ENCODE measurements at places on chromosomes 7 and 10.

GRCh38 chr7:32161708-32162107 lies 91.5 kb upstream of the PDE1C start:
- DNase-seq, result peak; percentile 68

- peak; percentile 39 for DNase-seq
Measured at GRCh38 chr10:7408291-7409044, 2.4 kb downstream of the SFMBT2 start.

- no peak for DNase-seq
Measured at GRCh38 chr7:132251327-132251659, 325.0 kb downstream of the PLXNA4 start.

DNA sequence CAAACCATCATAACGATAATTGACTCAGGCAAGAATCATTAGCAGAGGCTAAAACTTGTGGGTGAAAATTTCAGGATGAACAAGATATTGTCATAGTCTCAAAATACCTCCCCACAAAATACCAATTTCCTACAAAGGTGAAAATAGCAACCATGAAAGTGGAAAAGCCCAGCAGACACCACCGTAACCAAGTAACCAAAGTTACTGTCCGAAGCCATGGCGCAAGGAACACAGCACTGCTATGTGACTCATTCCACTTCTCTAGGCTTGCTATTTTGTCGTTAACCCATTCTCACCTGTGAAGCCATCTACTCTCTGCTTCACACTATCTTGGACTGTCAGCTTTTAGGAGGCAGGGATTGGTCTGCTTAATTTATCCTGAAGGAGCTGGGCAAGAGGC lies 113.8 kb upstream of the CACUL1 start:
- DNase-seq, result no peak

DNA sequence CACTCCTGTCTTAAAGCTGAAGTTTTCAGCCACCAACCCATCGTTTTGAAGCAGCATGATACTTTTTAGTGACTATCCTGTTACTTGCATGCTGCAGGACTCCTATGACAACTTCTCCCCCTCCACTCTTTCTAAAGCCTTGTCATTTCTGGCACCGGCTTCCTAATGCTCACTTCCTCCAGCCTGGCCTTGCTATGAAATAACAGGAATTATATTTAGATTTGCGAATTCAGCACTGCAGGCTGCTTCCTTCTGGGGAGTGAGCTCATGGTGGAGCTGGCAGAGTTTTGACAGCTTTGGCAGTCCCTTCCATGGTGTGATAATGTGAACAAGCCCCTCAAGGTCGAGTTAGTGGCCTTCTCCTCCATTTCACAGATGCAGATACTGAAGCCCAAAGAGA lies 13.4 kb downstream of the BLNK start:
- no peak for DNase-seq

GRCh38 chr7:43584195-43584586 lies 1.3 kb downstream of the STK17A start:
- DNase-seq, result peak; percentile 92

DNA sequence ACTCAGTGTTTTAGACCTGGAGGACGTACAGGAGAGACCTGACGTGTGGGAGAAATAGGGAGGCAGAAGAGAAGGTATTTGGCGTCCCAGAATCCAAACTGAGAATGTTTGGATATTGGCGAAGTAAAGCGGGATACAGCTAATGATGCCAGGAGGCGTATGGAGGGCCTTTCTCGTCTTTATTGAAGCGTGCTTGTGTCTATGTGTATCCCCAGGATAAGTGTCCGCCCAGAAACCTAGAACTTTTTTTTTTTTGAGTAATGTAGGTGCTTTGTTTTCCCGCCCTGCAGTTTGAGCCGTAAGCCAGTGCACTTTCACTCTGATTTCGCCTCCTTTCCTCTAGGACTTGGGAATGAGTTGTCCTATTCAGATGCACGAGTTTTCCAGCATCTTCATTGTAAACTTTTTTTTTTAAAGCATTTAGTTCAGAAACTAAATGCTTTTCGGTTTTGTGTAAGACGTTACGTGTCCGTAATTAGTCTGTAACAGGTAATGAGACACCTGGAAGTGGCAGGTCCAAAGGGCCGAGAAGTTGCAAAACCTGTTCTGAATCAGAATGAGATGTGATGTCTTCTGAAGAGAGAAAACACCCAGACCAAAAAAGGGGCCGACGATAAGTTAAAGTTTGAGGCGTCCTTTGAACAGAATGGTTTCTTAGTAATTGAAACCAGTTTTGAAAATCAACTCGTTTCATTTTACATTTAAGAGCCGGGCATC lies 746 bp downstream of the ARL5B start:
- DNase-seq, result peak; percentile 58

DNA sequence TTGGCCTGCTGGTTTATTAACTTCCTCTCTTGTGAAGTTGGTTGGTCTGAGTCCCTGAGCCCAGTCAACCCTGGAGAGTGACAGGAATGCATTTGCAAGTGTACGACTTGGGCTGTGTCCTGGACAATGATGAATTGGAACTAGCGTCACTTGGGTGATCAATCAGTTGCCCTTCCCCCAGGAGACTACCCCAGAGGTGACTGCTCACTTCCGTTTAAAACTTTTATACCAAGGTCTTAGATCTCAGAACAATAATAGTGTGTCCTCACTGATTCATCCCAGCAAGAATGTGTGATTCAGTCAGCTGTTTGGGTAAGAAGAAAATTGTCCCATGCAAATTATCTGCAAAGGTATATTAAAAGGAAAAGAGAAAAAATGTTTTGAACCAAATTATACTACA lies 102.9 kb upstream of the ARMC3 start:
- peak; percentile 23 for DNase-seq

DNA sequence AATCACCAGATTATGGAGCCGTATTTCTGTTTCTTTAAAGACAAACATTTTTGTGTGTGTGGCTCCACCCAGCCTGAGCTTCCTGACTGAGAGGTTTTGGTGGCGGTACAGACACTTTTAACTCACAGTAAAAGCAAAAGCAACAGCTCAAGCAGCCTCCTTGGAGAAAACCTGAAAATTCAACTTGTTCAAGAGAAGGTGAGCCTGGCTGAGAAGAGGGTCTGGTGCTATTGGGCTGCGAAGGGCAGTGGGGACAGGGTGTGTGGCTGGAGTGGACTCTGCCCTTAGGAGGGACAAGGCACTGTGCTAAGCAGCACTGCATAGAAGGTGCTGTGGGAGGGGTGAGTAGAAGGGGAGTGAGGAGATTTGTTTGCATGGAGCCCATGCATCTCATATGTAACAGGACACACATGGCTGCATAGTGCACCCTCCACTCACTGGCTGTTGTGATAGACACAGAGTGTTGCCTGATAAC lies at the start of gene GIMAP7:
Gene GIMAP7, plus strand, starts transcription at position 125 of the 475 bp plus-strand sequence. CDS start 5,103 bp downstream, outside the sequence.
- DNase-seq, result no peak

- DNase-seq, result no peak
Measured at GRCh38 chr7:294440-295154, 4.6 kb downstream of the FOXL3 start.

- no peak for DNase-seq
Measured at GRCh38 chr10:110327262-110327914, 22.7 kb upstream of the SMNDC1 start.

DNA sequence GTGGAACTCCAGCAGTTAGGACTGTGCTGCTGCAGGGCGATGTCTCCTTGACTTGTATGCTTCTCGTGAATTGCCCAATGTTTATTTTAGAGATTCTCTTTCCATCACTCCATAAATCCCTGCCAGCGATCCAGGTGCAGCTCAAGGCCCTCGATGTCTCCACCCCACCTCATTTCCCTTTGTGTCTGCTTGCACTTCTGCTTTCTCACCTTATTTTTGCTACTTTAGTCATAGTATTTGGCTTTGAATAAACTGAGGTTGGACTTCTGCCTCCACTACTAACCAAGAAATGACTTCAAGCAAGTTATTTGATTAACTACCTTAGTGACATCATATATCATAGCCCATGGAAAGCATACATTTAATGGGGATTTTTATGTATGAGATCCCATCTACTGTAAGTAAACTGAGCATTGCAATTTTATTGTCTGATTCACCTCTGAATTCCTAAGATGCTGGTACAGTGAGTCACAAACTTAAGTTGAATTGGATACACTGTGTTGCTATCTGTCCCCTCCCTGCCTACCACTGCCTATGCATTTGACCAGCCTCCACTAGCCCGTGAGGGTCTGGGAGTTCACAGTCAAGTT lies 255.8 kb downstream of the ABCA13 start:
- DNase-seq, result peak; percentile 2

- peak; percentile 92 for DNase-seq
Measured at GRCh38 chr10:3452683-3453361, 280.2 kb upstream of the PITRM1 start.

DNA sequence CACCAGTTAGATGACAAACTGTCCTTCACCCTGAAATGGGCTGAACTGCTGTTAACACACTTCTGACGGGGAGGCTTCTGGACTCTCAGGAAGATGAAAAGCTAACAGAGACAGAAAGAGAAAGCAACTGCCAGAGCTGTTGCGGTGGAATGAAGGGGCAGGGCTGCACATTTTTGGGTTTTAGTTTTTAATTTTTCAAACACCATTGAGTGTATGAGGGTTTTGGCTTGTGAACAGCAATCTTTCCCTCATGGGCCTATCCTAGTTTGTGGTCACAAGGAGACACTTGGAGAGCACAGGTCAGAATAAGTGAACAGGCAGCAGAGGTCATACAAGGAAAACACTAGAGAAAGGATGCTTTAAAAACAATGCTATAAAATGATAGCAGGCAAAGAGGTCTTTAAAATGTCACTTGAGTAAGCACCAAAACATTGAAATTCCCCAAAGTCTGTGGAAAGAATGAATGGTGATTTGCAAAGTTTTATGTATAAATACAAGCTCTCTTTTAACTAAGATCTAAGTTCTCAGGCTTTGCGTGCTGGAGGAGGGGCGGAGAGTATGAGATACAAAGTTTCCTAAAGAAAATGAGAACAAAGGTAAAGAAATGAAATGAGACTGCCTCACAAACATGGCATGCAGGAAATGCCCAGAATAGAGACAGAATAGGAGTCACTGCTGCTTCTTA lies 101.4 kb upstream of the GLI3 start:
- peak; percentile 73 for DNase-seq

- DNase-seq, result no peak
Measured at GRCh38 chr7:26792576-26792975, 71.8 kb downstream of the SKAP2 start.

DNA sequence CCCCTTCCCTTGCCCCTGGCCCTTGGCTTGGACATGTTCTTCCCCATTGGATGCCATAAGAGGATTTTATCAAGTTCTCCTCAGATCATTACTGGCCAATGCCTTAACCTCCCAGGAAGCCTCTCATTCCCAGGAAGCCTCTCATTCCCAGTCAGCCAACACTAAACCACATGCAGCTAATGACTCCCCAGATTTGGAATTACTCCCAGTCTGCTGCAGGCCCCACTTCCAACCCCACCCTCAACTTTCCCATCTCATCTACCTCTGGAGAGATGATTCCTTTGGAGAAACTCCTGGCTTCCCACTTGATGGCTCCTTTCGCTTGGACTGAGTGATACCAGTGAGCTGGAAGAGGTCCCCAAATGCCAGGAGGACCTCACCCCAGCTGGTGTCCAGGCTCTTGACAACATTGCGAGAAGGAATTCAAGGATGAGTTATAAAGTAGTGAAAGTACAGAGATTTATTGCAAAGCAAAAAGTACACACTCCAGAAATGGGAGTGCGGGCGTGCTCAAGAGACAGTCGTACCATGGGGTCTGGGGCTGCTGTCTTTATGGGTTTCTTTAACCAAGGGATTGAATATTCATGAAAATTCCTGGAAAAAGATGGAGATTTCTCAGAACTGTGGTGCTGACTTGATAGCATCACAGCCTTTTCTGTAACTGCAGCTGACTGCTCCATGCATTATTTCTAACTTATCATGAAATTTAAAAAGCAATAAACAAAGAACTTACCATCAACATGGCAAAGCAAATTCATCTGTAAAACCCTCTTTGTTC lies 117.2 kb upstream of the ADCY1 start:
- DNase-seq, result no peak

GRCh38 chr7:90758933-90759562 lies 162.9 kb downstream of the CDK14 start:
- DNase-seq, result no peak

GRCh38 chr7:151131592-151132293 lies 35.8 kb downstream of the GBX1 start:
- DNase-seq, result no peak

GRCh38 chr10:68188835-68189234 lies 43.1 kb downstream of the ATOH7 start:
- DNase-seq, result no peak

- DNase-seq, result peak; percentile 28
Measured at GRCh38 chr10:51821045-51821444, 121.7 kb upstream of the CSTF2T start.

DNA sequence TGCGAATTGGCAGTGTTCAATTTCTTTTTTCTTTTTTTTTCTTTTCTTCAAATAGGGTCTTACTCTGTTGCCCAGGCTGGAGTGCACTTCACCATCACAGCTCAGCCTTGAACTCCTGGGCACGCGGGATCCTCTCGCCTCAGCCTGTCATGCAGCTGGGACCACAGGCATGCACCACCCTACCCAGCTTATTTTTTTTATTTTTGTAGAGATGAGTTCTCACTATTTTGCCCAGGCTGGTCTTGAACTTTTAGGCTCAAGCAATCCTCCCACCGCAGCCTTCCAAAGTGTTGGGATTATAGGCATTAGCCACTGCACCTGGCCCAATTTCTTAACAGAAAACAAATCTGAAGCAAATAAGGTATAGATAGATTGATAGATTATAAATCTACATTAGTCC lies 69.3 kb downstream of the SKIDA1 start:
- no peak for DNase-seq

GRCh38 chr10:29279779-29280487 lies 8.9 kb upstream of the LYZL1 start:
- no peak for DNase-seq

DNA sequence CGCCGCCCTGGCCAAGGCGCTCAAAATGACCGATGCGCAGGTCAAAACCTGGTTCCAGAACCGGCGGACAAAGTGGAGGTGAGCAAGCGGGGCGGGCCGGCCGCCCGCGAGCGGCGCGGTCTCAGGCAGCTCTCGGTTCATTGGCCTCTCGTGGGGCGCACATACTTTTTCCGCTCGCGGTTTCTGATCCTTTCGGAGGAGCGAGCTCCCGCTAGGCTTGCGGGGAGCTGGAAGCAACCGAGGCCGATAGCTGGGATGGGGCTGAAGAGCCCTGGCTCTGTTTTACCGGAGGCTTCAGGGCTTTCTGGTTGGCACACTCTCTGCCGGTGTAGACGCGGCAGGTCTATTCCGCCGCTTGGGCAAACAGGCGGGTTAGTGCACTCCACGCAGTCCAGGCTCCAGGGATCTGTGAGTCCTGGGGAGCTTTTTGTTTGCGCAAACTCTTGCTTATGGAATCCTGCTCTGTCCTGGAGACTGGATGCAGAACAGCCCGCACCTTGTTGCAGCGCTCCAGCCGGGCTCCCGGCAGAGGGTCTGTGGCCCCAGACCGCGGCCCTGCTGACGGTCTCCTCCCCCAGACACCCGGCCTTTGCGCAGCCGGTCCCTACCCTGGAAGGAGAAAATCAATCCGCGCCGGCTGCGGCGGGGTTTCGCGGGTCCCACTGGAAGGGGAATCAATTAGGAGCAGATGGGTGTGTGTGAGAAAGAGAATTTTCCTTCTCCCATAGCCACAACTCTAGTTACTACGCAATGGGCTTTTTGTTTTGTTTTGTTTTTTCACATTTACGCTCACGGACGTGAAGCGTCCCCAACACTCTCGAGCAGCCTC lies 3.4 kb downstream of the TLX1 start:
- DNase-seq, result no peak

Measured in adipocyte (in vitro differentiated cells).